ENCODE measurements at places on chromosomes 3 and 15. TPM values are rescaled to one million over a fixed set of nuclear protein-coding genes. Genes with fewer than 3 reads are reported as not detected.

GRCh38 chr15:68025835-68026424 lies 28.2 kb upstream of the PIAS1 start:
- DNase-seq: no peak

DNA sequence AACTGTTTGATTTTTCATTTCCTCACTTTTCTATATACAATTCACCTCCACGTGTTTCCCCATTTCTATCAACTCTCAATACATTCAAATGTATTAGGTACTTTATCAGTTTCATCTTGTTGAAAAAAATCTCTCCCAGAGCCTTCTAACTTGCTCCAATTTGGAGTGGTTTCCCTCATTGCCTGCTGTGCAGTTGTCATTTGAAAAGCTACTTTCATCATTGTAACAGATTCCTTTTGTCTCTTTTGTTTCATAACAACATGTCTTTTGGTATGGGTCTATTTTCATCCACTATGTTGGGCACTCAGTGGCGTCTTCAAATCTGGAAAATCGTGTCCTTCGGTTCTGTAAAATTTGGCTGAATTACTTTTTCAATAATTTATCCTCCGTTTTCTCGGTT lies 75.0 kb downstream of the NR2E3 start:
- DNase-seq: no peak

- no peak for DNase-seq
Measured at GRCh38 chr3:114903213-114903612, 243.9 kb downstream of the ZBTB20 start.

DNA sequence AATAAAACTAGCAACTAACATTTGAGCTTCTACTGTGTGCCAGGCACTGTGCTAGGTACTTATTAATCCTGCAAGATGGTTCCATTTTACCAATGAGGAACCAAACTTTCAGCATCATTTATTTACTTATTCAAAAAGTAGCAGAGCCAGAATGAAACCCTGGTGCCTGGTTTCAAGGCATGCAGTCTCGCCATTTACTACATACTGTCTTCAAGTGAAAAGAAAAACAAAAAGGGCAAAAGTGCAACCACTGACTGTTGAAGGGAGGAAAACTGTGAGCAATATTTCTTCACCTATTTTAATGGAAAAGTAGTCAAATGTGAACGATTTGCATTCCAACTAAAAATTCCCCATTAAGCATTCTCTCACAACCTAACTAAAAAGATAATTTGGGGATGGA lies 8.7 kb downstream of the DCUN1D1 start:
- no peak for DNase-seq

GRCh38 chr3:8201886-8202285 lies 299.7 kb upstream of the LMCD1 start:
- DNase-seq: no peak

Gene ADAMTS9
- 5.1 TPM for total RNA-seq

Gene ITPKA
- total RNA-seq: 95.6 TPM

Gene FAM81A
- not detected for total RNA-seq

Gene PEAK1
- total RNA-seq: 81.7 TPM
